ENCODE measurements at places on chromosomes 12 and 14.

- ATAC-seq: no peak
These were observed 431.7 kb downstream of the NPAS3 start for GRCh38 chr14:33370426-33370825.

DNA sequence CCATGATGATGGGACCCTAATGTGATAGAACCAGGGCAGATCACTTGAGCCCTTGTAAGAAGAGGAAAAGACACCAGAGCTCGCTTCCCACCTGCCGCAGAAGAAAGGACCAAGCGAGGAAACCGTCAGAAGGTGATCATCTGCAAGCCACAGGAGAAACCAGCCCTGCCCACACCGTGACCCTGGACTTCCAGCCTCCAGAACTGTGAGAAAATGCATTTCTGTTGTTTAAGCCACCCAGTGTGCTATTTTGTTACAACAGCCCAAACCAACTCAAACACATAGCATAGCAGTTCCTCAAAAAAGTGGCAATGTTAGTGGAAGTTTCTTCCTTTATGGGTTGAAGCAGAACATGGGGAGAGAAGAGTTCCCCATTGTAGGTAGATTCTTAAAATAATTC, 107.9 kb upstream of the BCL2L14 start:
- ATAC-seq: no peak

DNA sequence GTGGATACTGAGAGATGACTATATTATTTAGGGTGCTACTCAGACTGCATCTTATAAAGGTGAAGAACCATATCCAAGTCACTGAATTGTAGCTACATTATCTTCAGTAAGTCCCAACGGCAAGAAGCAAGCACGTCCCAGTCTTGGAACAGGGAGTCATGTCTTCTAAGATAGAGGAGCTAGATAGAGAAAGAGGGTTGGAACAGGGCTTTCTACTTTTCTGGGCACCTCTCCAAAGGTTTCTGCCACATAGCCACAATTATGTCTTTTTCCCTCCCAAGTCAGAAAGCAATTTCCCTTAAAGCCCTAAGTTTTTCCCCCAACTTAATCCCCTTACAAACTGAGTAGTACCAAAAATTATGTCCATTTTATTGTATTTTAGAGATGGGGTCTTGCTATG, 22.4 kb downstream of the MAPK1IP1L start:
- no peak for ATAC-seq

- ATAC-seq: no peak
These were observed 9.3 kb downstream of the SYNE3 start for GRCh38 chr14:95507174-95507573.

- no peak for ATAC-seq
These were observed 102.6 kb upstream of the MED13L start for GRCh38 chr12:116380108-116380507.

- no peak for ATAC-seq
These were observed 116.5 kb downstream of the PLXNC1 start for GRCh38 chr12:94264736-94265485.

DNA sequence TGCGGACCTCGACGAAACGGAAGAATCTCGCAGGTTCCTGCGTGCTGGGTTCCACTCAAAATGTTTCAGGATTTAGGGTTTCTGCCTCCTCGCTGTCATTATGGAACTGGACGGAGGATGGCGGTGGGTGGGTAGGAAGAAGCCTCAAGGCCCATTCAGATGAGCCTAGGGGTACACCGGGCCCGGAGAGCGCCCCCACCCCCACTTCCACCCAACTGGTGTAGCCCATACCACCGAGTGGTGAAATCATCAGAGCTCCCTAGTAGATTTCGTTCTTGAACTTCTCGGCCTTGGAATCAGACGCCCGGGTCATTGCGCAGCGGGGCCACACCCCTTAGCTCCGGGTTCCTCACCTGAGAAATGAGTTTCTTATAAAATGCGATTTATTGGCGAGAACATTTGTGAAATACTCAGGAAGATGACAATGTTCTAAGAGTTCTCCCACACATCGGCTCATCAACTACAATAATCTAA, 13.3 kb upstream of the TBX3 start:
- ATAC-seq: no peak

DNA sequence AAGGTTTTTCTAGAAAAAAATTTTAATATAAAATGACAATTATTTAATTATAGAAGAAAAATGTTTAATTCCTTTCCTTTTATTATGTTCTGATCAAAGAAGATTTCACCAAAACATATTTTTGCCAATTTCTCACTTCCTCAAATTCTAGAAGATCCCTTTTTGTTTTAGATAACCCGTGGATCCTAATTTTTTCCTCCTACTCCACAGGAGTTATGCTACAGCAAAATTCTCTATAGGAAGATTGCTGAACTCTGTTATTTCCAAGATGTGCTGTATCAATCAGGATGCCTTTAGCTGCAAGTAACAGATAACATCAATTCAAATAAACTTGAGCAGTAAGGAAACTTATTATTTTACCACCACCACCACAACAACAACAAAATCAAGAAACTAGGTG, 3.8 kb upstream of the SNX6 start:
- no peak for ATAC-seq

- ATAC-seq: no peak
These were observed 158.4 kb upstream of the HIF1A start for GRCh38 chr14:61536661-61537562.

DNA sequence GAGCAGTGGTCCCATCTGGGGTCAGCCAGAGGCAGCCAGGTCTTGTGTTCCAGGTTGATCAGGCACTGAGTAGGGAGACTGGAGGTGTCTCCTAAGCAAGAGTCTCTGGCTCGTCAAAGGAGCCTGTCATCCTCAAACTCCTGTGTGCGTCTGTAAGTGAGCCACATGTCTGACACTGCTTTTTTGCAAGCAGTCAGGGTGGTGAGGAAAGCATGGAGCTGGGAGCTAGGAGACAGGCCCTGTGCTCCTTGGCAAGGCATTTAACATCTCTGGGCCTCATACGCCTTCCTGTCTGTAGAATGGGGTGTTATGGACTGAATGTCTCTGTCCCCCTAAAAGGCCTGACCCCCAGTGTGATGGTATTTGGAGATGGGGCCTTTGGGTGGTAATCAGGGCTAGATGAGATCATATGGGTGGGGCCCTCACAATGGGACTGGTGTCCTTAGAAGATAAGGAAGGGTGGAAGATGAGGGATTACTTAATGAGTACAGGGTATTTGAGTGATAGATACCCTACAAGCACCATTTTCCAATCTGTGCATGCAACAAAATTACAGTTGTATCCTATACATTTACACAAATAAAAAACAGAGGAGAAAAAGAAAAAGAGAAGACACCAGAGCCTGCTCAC, 53.0 kb downstream of the ARL6IP4 start:
- no peak for ATAC-seq

GRCh38 chr14:89862856-89863255, 91.7 kb downstream of the EFCAB11 start:
- ATAC-seq: no peak

DNA sequence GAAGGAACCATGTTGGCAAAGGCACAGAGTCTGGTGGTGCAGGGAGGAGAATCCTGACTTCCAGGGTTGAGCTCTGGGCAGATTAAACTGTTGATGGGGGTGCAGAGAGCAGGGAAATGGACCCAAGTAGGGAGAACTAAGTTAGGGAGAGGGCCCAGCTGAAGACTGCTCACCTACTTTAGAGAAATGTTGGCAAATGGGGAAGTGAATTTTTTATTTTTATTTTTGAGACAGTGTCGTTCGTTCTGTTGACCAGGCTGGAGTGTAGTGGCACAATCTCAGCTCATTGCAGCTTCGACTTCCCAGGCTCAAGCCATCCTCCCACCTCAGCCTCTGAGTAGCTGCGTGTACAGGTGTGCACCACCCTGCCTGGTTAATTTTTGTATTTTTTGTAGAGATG, 32.1 kb upstream of the TUBA1A start:
- no peak for ATAC-seq

DNA sequence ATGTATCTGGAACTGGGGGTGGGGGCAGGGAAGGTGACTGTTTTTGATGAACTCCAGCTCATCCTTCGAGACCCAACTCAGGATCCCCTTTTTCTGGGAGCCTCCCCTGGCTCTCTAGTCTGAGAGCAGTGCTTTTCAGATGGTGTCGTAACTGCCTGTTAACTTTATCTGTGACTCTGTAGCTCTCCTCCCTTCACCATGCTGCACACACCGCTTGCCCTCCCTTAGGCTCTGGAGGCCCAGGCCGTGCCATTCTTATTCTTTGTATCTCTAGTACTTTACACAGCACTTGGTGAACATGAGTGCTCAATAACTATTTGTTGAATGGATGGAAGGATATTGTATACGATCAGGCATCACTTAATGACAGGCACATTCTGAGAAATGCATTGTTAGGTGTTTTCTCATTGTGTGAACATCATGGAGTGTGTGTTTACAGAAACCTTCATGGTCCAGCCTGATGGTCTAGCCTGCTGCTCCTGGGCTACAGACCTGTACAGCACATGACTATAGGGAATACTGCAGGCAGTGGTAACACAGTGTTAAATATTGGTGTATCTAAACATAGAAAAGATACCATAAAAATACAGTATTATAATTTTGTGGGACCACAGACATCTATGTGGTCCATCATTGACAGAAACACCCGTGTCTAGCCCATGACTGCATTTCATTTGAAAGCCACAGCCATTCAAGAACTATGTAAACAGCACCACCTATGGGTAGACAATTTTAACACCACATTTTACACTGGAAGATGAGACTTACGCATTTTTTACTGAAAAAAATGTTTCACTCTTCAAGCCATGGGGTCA, 91.8 kb downstream of the EML1 start:
- peak; percentile 56 for ATAC-seq

GRCh38 chr14:93733631-93734030, 54.7 kb downstream of the PRIMA1 start:
- no peak for ATAC-seq

GRCh38 chr12:116140529-116140928, 137.0 kb downstream of the MED13L start:
- no peak for ATAC-seq
